ENCODE measurements at places on chromosomes 4 and X.

GRCh38 chr4:152021788-152022438 is 261.1 kb upstream of the GATB start:
- no peak for DNase-seq

- DNase-seq: peak; percentile 43
Measured at GRCh38 chr4:170497112-170497511, 407.4 kb upstream of the AADAT start.

- DNase-seq: no peak
Measured at GRCh38 chr4:3160438-3160837, 86.0 kb downstream of the HTT start.

- DNase-seq: no peak
Measured at GRCh38 chrX:85024044-85024443, 20.4 kb downstream of the APOOL start.

DNA sequence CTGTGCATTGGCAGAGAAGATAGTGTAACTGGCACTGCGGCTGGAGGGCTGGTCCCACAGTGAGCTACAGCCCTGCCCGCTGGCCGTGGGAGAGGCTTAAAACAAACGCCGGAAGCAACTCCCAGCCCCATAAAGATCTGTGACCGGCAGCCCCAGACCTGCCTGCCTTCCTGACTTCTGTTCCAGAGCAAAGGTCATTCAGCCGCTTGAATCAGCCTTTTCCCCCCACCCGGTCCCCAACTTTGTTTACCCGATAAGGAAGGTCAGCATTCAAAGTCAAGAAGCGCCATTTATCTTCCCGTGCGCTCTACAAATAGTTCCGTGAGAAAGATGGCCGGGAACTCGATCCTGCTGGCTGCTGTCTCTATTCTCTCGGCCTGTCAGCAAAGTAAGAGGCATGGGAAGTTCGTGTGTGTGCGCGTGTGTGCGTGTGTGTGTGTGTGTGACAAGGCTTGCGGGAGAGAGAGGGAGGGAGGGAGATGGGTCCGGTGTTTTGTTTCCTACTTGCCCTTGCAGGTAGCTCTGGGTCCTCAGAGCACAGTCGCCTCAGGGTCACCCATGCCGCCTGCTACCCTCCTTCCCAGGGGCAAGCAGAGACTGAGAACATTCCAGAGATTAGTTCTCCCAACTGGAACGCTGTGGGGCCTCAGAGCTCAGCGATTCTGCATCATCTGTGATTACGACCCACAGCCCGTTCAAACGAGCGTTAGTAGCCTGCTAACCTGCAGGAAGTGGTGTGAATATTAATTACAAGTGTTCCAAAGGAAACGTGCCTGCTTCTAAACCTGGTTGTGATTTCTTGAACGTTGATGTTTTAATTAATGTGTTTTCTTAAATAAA is at the start of gene MGST2:
Gene MGST2, plus strand, starts transcription at position 130 of the 840 bp plus-strand sequence. Its CDS starts 201 bp downstream, at position 331.
- DNase-seq: no peak

GRCh38 chr4:85790582-85790981 is 315.6 kb downstream of the ARHGAP24 start:
- DNase-seq: no peak

DNA sequence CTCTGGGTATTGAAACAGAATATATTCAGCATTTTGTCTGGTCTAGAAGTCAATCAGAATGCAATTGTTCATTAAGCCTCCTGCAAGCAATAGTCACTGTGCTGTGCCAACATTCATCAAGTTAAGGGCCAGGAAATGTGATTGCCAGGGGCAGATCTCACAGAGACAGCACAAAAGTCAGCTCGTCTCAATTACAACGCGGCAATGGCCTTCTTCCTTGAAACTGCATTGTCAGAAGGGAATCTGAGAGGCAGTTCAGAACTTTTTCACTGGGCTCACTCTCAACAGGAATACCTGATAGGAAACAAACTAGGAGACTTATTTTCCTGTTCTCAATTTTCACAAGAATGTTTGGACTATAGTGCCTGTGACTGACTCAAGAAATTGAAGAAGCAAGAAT is 131.1 kb upstream of the NR3C2 start:
- no peak for DNase-seq

DNA sequence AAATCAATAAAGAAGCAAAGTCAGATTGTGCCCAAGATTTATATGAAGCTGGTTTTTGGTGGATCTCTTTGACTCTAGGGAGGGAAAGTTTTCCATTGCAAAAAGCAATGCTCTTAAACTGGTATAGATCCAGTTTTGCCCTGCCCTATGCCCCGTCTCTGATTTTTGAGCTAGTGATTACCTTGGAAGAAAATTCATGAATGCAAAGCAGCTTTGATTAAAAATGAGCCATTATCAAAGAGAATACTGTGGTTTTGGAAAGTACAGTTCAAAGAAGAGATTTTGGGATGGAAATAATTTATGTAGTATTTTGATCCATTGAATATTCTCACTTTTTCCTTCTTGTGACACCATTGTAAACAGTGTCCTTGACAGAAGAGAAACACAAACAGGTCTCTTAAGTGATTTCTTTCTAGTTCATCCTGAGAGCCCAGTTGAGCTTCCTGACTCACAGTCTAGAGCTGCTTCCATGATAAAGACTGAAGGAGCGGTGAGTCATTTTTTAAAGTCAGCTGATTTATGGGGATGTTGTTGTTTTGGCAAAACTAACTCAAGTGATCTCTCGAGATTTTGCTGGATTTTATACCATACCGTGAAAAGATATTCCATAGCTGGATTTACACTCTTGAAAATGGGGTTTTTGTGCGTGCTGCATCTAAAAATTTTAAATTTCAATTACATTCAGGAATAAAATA is 76.7 kb downstream of the AFF1 start:
- DNase-seq: peak; percentile 76

- no peak for DNase-seq
Measured at GRCh38 chrX:136752796-136753195, 27.9 kb downstream of the ARHGEF6 start.

- no peak for DNase-seq
Measured at GRCh38 chr4:61380865-61381264, 180.7 kb downstream of the ADGRL3 start.

DNA sequence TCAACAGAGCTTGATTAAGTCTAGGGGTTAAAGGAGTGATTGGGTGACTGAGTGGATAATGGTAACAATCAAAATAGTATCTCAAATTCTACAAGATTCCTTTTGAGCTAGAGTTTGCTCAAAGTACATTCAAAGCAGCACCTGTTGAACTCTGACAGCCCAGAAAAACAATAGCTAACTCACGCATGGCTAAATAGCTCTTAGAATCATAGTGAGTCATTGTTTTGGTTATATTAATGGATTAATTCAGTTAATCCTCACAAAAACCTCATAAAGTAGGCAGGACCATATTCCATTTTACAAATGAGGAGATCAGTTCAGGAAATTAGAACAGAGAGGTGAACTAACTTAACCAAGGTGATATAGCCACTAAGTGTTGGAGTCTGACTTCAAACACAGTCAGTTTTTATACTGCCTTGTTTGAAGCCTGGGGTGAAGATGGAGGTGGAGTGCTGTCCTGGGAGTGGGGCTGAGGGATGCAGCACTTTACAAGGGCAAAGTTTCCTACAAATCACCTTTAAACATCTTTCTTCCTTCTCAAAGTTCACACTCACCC is 35.9 kb upstream of the PPM1K start:
- DNase-seq: no peak

DNA sequence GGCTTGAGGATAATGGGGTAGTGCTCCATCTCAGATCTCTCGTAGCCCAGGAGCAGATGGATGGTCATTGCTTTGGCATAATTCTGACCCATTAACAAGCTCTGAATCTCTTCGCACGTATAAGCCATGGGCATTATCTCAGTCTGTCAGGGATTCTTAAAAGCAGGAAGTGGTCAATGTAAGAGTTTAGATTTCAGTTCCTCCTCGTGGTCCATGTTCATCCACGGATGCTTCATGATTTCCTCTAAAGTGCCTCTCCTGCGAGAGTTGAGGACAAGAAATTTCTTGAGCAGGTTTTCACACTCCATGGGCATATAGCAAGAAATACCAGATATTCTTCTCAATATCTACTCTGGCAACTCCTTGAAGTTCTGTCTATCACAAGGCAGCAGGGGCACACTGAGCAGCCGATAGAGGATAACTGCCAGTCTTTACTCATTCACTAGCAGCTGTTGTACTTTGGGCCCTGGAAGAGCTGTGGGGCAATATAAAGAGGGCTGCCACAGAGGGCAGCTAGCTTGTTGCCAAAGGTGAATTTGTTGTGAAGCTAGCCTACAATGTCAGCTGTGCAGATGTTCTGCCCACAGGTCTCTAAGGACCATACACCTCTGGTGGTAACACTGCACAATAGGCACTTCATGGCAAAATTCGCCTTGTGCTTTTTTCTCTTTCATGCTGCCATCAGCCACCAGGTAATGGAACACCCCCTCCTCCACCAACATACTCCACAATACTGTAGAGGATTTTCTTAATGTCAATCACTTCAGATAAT is 52.0 kb upstream of the WDR17 start:
- no peak for DNase-seq

DNA sequence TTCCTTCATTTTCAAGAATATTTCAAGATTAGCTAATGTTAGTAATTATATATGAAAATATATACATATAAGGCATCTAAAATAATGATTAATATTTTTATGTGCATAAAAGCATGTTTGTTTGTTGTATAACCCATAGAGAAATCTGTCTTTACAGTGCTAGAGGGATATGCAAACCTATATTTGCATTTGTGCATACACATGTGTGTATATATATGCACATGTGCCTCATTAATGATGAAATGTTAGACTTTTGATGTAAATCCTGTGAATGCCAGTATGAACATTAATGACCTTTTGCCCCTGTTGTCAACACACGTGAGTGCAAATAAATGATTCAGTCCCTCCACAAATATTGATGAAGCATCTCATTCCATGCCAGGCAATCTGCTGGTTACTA is 197.9 kb downstream of the ARHGAP10 start:
- DNase-seq: no peak

GRCh38 chrX:111823128-111823527 is 52.9 kb upstream of the TRPC5OS start:
- DNase-seq: peak; percentile 13

DNA sequence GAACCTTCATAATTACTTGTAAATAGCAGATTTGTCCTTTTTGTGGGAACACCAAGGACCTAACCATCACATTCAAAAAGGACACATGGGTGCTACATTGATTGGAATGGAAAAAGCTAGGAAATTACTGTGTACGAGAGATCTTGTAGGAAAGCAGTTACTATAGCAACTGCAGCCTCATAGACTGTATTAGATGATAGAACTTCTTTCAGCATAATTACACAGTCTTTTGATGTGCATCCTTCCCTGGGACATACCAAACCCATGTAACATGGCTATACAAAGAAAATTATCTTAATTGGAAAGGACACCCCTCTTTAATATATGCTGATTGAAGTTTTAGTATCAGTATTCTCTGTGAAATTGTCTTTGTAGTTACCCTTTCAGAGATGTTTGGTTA is 130.7 kb upstream of the CTSO start:
- DNase-seq: no peak

DNA sequence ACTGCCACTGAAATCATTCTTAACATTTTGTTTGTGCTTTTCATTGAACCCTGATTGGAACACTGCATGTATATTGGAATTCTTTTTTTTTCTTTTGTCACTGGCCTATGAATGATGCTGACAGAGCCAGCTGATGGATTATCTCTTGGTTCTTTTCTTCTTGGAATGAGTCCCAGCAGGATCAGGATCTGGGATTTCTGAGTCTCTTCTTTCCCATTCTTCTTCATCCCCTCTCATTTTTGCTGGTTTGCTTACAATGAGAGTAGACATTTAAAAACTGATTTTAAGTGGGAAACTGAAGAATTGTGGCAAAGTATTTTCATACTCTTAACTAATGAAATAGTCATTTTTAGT is 9.0 kb downstream of the DCUN1D4 start:
- no peak for DNase-seq

GRCh38 chr4:113057891-113058290 is 8.4 kb downstream of the ANK2 start:
- DNase-seq: peak; percentile 60

DNA sequence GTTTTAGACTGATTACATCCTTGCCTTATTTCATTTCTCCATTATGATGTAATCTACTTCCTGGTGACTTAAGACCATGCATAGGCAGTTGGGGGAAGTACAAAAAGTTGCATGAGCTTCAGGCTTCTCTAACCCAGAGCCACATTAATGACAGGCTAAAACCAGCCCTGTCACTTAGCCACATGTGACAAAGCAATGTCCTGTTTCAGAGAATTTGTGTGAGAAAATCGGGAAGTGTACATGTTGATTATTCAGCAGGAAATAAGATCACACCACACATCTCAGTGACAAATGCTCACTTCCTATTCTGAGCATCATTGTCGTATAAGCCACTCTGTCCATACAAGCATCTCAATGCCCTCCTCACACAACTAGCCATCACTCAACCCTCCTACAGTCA is 98.5 kb upstream of the MAGEB16 start:
- DNase-seq: no peak

GRCh38 chr4:136867465-136867864 is 664.8 kb downstream of the PCDH18 start:
- no peak for DNase-seq
